ENCODE measurements at places on chromosomes 11 and 22.

GRCh38 chr22:49601614-49602321 is 225.9 kb downstream of the BRD1 start:
- no peak for DNase-seq

DNA sequence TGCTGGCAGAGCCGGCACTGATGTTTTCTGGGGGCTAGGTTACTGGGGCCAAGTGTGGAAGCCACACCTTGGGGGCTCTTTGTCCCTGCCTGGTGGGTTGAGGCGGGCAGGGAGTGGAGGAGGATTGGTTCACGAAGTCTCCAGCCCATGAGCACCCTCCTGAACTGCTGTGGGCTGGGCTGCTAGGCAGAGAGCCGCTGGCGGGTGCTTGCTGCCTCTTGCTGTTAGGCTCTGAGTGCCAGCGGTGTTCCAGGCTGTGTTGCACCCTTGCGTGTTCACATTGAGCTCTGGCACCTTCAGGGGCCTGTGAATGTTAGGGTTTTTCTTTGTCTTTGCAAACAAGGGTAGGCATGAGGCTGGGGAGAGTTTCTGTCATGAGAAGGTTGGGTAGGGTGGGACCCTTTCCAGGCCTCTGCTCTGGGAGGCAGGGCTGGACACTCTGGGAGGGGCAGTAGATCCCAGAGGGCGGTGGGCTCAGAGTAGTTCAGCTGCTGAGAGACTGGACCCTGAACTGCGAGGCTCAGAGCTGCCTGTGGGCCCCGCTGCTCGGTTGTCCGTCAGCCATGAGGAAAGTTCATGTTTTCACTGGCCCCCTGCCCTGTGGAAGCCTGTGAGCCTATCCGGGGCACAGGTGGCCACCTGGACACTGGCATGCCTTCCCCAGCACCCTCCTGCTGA is 24.0 kb upstream of the TMEM191C start:
- no peak for DNase-seq

- DNase-seq, result no peak
Measured at GRCh38 chr11:32821917-32822560, 7.7 kb upstream of the PRRG4 start.

- DNase-seq, result no peak
Measured at GRCh38 chr11:31815711-31816467, 4.8 kb upstream of the PAX6 start.

GRCh38 chr11:8180469-8180868 is 11.6 kb upstream of the RIC3 start:
- DNase-seq, result no peak

DNA sequence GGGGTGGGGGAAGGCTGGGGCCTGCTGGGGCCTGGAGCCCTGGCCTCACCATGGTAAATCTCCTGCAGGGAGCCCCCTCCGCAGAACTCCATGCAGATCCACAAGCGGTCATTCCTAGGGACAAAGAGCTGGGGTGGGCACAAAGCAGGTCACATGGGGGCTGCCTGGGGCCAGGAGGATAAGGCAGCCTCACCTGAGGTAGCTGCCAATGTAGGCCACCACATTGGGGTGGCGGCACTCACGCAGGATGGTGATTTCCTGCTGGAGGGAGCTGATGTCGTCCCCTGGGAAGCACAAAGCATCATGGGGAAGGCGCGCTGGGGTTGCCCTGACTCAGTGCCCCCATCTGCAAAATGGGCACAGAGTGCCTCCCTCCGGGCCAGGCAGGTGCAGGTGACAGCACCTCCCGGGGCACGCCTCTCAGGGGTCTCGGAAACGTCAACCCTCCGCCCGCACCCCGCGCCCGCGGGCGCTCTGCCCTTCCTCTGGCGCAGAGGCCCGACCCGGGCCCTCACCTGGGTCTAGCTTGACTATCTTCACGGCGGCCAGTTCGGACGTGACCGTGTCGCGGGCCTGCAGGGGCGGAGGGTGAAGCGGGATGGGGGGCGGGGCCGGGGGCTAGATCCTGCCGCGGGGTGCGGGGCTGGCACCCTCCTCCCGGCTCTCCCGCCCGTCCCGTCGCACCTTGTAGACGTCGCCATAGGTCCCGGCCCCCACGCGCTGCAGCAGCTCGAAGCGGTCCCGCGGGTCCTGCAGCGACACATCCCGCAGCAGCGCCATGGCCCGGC is 450 bp downstream of the MAP4K2 start:
- DNase-seq, result no peak

GRCh38 chr22:38863531-38864131 is 8.4 kb downstream of the CBX6 start:
- no peak for DNase-seq

DNA sequence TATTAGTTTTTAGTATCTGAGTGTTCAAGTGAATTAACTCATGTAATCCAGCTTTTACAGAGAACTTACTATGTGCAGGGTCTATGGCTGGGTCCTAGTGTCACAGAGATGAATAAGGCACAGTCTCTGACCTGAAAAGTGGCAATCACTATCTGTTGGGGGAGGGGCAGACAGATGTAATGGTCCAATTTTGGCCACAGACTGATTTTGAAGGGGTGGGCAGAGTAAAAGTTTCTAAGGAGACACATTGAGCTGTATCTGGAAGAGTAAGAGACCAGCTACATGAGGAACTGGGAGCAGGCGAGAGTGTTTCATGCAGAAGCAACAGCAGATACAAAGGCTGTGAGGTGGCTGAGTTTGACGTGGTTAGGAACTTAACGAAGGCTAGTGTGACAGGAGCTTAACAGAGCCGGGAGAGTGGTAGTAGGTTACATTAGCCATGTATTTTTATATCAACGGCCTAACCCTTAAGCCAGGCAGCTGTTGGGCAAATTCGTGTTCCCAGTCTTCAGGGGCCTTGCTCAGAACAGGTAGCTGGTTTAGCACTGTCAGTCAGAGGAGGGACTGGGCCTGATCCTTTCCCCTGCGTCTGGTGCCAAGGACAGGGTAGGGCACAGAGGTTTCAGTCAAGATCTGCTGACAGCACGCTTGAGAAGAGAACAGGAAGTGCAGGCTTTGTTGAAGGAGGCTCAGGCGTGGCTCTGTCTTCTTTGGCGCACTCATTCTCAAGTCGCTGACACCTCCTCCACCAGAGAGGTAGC is 1.4 kb upstream of the STIM1 start:
- DNase-seq, result no peak

- DNase-seq, result no peak
Measured at GRCh38 chr11:35174666-35175065, 35.7 kb downstream of the CD44 start.

DNA sequence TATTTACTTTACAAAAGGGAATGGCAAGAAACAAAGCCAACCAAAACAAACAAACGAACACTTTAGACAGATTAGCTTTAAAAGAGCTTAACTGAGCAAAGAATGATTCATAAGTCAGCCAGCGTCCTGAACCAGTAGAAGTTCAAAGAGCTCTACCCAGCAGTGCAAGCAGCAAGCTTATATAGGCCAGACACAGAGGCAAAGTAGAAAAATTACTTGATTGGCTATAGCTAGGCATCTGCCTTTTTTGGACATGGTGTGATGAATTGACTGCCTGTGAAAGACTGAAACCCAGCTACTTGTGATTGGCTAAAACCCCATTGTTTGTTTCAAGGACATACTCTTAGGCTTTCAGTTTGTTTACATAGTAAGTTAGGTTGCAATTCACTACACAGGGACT is 2120.0 kb upstream of the RAG2 start:
- no peak for DNase-seq

DNA sequence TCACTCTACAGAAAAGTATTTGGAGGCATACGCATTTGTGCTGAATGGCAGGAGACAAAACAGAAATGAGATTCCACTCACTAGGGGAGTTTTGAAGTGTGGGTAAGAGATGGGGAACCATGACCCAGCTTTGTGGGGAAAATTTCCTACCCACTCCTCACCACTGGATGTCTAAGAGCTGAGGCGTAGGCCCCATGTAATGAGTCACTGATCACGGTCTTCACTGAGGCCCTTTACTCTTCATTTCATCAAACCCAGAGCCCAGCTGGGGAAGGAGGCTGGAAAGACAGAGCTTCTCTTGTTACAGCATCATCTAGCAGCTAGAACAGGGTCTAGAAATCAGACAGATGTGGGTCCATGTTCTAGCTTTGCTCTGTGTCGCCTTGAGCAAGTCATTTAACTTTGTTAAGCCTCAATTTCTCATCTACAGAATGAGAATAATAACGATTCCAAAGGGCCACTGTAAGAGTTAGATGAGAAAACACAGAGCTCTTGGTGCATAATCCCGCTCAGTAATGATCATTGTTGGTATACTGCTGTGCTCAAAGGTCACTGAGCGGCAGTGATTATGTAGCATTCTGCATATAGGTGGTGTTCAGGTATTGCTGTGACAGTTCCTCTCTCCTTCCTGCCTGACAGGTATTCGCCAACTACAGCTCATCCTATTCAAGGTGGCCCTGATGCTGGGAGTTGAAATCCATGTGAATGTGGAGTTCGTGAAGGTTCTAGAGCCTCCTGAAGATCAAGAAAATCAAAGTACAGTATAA is 97.2 kb downstream of the MICAL2 start:
- no peak for DNase-seq

DNA sequence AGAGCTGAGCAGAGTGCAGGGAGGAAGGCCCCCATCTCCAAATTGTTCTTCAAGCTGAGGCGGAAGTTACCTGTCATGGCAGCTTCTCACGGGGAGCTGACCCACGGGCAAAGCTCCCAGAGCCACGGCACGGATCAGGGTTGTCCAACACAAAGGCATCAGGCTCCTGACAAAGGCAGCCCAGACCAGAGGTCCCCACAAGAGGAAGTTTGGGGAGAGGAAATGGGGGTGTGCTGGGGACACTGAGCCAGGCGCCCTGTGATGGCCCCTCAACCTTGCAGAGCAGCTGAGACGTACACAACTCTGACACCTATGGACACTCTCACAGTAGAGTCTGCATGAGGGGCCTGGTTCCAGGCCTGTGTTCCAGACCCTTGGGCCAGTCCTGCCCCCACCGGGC is 95.6 kb downstream of the CTTN start:
- DNase-seq, result no peak

GRCh38 chr22:39183991-39184585 is 31.6 kb upstream of the CBX7 start:
- no peak for DNase-seq

- no peak for DNase-seq
Measured at GRCh38 chr11:115920092-115920461, 415.9 kb upstream of the CADM1 start.
